ENCODE measurements at places on chromosomes 7 and 10. TPM values are rescaled to one million over a fixed set of nuclear protein-coding genes. Genes with fewer than 3 reads are reported as not detected.

The ACBD7 gene
- not detected for total RNA-seq

The SLC18A3 gene
- total RNA-seq = not detected

The MYH16 gene
- total RNA-seq = not detected

The CNOT4 gene
- total RNA-seq = 22.2 TPM

The EVX1 gene
- not detected for total RNA-seq

The HNRNPF gene
- 207 TPM for total RNA-seq

The MEOX2 gene
- total RNA-seq = 14.2 TPM

The RBP4 gene
- 813 TPM for total RNA-seq

- no peak for DNase-seq
Measured at GRCh38 chr7:45146531-45147379, 10.8 kb upstream of the RAMP3 start.

- DNase-seq = no peak
Measured at GRCh38 chr7:150986099-150986512, 4.7 kb upstream of the NOS3 start.

- no peak for DNase-seq
Measured at GRCh38 chr10:32190890-32191491, 134.8 kb upstream of the KIF5B start.

DNA sequence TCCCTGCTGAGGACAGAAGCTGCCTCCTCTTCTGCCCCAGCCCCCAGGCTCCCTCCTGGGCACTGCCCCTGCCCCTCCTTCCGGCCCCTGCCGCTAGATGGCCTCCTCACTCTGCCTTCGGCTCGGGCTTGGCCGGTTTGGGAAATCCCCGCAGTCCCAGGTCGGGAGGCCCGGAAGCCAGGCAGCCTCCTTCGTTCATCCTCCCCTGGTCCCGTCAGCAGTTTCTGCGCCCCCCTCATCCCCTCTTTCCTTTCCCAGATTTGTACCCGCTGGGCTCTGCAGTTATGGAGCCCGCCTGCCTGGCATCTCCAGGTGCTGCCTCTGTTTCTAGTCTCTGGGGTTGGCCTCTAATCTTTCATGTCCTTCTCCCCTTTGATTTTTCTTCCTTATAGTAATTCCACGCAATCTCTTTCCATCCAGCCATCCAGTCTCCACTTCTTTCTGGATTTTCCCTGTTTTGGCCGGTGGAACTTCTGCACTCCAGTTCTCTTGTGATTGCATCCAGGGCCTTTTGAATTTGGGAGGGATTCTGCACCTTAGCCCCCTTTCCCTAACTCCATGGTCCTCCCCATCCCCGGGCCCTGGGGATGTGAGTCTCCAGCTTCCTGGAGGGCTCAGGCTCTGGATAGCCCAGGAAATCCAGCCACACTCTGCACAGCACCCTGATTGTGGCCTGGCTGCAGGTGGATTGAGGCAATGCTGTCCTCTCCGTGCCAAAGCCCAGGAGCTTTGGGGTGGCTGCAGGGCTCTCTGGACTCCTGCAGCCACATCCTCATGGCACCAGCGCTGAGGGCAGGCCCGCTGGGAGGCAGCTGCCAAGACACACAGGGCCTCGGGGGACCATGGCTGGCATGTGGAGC, 3.3 kb upstream of the SHH start:
- no peak for DNase-seq

GRCh38 chr10:79392506-79393176, 45.4 kb downstream of the PPIF start:
- DNase-seq = peak; percentile 28

DNA sequence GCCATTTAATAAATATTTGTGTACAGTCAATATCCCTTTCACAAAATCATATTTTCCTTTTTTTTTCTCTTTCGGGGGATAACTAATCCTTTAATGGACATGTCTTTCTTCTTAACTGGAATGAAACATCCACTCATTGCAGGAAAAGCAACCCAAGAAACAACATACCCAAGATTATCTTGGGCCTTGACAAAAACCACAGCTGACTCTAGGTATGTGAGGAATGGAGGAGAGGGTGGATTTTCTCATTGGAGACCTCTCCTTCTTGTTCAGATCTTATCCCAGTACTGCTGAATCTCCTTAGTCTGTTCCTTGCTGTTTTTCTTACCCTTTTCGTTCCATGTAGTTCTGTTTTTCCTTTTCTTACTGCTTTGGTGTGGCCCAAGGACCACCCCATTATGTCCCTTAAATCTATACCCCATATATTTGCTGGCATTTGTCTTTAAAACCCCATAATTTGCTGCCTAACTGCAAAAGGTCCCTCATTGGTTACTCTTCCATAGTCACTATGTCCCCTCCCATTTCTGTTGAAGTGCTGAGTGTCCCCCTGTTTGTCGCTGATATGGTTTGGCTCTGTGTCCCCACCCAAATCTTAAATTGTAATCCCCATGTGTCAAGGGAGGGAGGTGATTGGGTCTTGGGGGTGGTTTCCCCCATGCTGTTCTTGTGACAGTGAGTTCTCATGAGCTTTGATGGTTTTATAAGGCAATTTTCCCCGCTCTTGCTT, 6.8 kb upstream of the CDK6 start:
- no peak for DNase-seq

DNA sequence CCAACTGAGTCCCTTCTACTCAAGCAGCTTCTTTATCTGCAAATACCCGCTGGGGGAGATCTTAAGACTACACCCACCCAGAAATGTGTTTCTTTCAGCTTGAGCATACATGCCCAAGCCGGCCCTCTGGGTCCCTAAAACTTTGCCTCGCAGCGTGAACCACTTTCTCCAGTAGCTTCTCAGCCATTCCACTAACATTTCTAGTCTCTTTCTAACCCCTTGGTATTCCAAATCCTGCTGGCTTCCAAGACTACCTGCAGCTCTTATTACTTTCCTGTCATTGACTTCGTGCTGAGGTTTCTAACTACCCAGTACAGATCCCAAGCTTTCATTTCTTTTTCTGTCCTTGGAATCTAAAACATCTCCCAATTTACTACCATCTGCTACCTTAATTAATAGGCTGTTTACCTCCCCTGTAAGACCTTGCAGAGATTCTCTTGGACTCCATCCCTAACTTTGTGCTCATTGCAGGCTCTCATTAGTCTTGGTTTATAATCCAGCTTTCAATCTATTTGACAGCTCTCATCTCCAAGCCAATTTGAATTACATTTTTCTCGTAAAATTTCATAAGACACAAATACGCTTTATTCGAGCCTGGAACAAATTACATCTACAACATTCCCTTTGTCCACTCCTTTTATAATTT, 153.6 kb downstream of the FGFR2 start:
- no peak for DNase-seq

DNA sequence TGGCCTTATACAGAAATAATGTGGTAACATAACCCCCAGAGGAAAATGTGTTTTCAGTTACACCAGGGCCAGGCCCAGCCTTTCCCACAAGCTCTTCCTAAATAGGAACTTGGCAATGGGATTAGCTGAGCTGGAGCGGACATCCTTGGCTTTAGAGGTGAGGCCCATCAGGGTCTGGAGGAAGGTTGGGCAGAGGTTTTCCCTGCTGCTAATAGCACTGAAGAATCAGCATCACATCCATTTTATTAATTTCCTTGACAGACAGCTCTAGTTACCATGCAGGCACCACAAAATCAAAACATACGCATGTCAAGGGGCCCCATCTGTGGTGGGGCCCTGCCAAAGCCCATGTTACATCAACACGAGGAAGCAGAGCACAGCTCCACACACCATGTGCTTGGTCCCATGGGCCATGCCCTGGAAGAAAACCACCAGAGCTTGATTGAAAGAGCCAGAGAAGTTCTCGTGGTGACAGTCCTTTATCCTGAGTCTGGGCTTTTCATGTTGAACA, 566.6 kb downstream of the KCNMA1 start:
- no peak for DNase-seq

GRCh38 chr10:43061760-43062159, 15.1 kb upstream of the RET start:
- no peak for DNase-seq

GRCh38 chr10:128084364-128084763, 41.9 kb downstream of the MKI67 start:
- no peak for DNase-seq

GRCh38 chr7:378551-379455, 88.8 kb downstream of the FOXL3 start:
- DNase-seq = peak; percentile 16

GRCh38 chr7:154777023-154777422, 225.9 kb downstream of the PAXIP1 start:
- no peak for DNase-seq

- DNase-seq = no peak
Measured at GRCh38 chr7:35446091-35446490, 192.2 kb upstream of the TBX20 start.

DNA sequence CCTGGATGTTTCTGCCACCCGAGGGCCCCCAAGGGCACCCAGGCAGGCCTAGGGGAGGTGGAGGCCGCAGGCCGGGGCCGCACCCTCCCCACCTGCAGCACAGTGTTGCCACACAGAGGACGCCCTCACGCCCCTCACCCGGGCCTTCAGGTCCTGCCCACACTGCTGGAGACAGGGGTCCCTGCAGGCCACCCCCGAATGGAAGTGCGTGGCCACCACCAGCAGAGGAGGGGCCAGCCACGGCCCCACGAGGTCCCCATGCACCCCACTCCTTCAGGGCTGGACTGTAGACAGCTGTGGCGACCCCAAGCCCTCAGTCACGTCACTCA, 35.4 kb downstream of the ADAP1 start:
- no peak for DNase-seq

DNA sequence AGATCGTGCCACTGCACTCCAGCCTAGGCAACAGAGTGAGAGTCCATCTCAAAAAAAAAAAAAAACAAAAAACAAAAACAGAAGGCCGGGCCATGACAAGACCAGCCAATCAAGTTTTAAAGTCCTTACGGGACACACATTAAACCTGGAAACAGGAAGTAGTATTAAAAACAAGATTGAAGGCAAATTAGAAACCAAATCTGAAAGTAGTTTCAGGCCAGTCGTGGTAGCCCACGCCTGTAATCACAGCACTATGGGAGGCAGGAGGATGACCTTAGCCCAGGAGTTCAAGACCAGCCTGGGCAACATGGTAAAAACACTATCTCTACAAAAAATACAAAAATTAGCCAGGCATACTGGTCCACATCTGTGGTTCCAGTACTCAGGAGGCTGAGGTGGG, 18.1 kb downstream of the PSAP start:
- no peak for DNase-seq

- no peak for DNase-seq
Measured at GRCh38 chr10:47008769-47009168, 97.5 kb downstream of the PTPN20 start.

DNA sequence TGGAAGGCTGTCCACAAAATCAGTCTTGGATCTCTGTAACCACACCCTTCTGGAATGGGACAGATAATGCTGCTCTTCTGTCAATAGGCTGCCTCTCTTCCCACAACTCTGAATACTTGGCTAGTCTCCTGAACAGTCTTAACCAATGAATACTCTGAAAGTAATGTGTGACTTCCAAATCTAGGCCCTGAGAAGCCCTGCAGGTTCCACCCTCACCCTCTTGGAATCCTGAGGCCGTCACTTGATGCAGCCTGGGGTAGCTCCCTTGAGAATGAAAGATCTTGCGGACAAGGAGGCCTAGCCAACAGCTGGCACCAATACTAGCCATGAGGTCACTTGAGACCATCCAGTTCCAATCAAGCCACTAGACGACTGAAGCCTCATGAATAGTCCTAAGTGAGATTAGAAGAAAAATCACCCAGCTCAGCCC, 109.2 kb downstream of the ARHGAP12 start:
- DNase-seq = no peak

- no peak for DNase-seq
Measured at GRCh38 chr10:61592581-61592980, 70.1 kb upstream of the CABCOCO1 start.

- DNase-seq = no peak
Measured at GRCh38 chr10:70715853-70716795, 43.8 kb downstream of the ADAMTS14 start.

DNA sequence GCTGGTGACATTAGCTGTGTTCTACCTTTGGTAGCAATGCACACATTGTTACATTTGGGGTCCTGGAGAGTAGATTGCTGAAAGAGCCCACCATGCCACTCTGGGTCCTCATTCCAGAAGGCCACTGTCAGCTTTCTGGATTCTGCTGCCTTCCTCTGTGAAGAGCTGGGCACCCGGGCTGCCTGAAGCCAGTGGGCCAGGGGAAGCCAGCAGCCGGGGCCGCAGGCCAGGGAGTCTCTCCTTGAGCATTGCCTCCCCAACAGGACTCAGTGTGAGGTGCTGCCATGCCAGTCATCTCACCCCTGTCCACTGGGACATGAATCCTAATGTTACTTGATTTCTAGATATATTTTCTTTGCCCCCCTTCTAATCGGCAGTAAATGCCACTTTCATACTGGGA, 234.0 kb downstream of the SKAP2 start:
- no peak for DNase-seq

DNA sequence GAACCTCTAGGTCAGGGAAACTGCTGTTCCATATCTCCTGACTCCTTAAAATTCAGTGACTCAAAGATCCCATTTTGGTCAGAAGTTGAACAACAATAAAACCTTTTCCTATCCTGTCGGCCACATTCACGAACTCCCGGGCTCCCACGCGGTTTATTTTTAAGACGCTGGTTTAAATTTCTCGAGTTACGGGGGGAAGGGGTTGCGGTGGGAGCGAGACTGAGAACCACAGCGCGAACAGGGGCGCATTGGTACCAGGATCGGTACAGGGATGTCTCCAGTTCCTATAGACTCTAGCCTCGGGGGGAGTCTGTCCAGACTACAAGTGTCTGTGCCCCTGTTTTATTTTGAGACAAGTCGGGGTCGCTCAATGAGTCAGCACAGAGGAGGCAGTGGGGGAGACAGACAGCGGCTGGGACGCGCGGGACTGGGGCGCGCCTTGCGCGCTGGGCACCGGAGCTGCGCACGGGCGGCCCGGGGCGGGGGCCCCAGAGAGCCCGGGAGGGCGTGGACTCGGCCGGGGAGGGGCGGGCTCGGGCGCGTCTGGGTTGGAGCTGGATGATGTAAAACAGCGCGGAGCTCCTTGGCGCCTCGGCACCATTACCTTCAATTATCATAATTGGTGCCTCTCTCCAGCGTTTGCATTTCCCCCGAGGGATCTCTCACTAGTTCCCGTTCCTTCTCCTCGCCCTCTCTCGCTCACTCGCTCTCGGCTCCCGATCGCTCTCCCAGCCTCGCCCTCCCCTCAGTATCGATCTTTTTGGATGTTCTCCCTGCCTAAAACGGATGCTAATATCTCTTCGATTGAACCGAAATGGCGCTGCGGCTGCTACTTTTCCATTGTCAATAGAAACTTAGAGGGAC, 8.7 kb upstream of the BAMBI start:
- DNase-seq = peak; percentile 58

- DNase-seq = no peak
Measured at GRCh38 chr7:157000741-157001653, 9.5 kb downstream of the MNX1 start.

- no peak for DNase-seq
Measured at GRCh38 chr7:128918016-128918665, 7.6 kb upstream of the KCP start.
